Astrocyte of the hippocampus (primary cell): ENCODE measurements at places on chromosomes 6 and 20.
A peak's percentile ranks its signal among the peaks of the same experiment; 100 is the strongest.

DNA sequence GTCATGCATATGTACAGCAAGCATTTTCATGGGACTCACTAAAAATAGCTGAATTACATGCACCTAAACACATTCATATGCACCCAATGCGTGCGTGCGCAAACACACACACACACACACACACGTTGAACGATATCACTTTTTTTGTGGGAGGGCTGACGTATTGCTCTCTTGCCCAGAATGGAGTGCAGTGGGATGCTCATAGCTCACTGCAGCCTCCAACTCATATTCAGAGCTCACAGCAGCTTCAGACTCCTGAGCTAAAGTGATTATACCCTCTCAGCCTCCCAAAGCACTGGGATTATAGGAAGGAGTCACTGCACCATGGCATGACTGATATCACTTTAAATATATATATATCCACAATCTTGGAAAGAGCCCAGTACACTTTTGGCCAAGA lies 620.4 kb upstream of the MANEA start:
- DNase-seq: no peak

- DNase-seq: peak; percentile 77
These were observed 8.6 kb upstream of the BTNL2 start for GRCh38 chr6:32415521-32416019.

GRCh38 chr6:106084106-106084988 lies 1.8 kb upstream of the PRDM1 start:
- peak; percentile 83 for DNase-seq

GRCh38 chr6:112021691-112022310 lies 32.1 kb upstream of the CCN6 start:
- no peak for DNase-seq

DNA sequence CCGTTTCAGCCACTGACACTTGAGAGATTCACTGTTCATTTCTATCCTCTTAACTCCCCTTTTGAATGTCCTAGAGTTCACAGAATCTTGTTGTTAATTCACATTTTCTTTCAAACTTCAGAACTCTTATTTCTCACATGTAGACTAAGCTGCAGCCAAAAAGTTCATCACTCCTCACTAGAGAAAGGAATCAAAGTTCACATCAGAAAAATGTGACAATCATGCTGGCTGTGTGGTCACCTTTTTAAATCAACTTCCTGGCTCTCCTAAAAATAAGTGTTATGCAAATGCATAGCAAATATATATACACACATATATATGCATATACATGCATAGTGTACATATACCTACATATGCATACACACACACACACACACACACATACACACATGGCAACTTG lies 123.0 kb downstream of the CBLN4 start:
- no peak for DNase-seq

DNA sequence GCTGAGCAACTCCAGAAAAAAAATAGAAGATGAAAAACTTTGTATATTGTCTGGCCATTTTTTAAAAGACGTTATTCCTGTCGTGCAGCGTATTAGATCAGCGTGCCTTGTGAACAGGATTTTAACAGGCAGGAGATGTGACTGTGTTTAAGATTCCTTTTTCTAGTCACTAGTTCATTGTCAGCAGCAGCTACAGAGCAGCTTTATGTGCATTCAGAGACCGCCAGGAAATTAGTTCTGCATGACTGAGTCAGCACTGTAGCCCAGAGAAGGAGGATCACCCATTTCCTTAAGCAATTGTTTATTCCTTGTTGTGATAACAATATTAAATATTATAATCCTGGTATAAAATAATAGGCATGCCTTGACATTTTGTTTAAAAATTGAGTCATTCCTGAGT lies 75.4 kb upstream of the ADGRB3 start:
- DNase-seq: peak; percentile 79

- peak; percentile 72 for DNase-seq
These were observed 62.0 kb downstream of the HIVEP2 start for GRCh38 chr6:142883011-142883410.

GRCh38 chr20:54772893-54773642 lies 297.7 kb downstream of the DOK5 start:
- DNase-seq: peak; percentile 41

DNA sequence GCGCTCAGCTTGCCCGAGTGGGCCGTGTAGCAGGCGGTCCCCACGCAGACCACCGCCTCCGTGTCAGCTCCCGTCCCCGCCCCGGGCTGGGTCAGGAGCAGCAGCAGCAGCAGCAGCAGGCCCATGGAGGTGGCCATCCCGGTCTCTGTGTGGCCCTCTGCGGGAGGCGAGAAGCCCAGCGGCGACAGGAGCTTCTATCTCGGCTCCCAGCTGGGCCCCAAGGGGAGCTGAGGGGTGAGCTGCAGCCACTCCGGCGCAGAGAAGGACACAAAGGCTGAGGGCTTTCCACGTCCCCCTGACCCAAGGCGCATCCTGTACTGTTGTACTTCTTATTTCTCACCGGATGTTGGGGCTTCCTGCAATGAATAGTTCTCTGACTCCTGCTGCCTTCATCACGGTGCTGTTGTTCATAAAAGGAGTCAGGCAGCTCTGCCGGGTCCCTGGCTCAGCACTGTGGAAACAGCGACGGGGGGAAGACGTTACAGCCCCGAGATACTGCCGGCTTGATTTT lies at the start of gene CD93:
Gene CD93 (minus strand): TSS at position 269 of the 511 bp plus-strand sequence. CDS start 132 bp downstream, at position 137.
- no peak for DNase-seq

DNA sequence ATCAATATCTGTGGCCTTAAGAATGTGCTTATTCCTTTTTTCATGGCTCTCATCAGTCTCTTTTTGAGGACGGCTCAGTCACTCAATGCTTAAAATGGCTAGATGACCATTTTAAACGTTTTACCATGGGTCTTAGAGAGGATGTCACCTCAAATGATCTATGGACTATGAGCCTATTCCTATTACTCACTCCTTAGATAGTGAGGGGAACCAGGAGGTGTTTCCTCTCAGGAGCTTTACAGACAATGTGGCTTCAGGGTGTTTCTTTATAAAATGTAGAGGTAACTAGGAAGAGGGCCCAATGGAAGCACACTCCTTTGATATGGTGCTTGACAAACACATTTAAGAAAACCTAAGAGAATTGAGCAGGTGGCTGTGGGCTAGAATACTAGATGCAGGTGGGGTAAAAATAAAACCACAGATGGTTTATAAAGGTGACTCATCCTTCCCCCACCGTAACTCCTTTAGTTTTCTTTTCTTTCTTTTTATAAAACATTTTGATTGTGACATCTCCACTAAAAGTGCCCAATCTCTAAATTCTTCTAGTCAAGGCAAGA lies 1.5 kb upstream of the TMEM200A start:
- DNase-seq: no peak

DNA sequence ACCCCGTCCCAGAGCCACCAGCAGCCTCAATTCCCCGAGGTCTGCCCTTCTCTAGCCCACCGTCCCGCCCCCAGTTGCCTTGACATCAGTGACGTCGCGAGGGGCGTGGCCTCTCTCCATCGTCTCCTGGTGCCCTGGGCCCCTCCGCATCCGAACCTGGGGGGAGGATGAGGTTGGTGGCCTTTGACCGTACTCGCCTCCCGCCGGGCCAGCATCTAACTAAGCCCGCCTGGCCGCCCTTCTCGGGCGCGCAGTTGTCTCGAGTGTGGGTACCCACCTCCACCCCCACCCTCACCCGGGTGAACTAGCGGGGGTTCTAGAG lies 5.5 kb upstream of the ARMC12 start:
- peak; percentile 95 for DNase-seq

- DNase-seq: no peak
These were observed 13.3 kb downstream of the SLC22A1 start for GRCh38 chr6:160134779-160135547.

GRCh38 chr6:13848522-13849150 lies 34.3 kb upstream of the MCUR1 start:
- peak; percentile 38 for DNase-seq

GRCh38 chr6:27145731-27146455 lies 101.6 kb upstream of the PRSS16 start:
- DNase-seq: peak; percentile 87

DNA sequence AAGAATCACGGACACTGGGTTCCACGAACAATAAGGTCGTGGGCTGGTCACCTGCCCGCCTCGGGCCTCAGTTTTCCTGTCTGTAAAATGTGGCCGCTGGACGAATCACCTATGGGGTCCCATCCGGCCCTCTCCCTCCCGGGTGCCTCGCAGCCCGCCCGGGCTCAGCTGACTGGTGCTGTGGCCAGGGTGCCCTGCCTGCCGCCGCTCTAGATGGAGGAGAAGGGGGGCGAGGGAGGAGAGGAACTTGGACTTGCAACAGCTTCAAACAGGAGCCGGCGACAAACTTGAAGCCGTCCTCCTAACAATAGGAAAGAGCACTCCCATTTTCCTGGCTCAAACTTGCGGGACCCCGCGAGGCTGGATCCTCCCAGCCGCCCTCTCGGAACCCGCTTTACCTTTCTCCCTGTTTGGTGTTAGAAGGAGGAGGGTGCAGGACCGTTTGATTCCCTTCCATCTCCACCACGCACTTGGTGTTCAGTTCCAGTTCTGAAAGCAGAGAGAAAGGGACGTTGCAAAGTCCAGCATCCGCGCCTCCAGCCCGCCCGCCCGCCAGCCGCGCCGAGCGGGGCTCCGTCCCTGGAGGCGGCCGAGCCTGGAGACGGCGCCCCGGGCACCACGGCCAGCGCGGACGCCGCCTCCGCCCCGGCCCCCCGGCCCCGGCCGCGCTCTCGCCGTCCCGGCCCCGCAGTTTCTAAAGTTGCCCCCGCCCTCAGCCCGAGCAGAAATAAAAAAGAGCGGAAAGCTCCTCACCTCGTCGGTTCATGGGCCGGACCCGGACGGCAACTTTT lies 584 bp downstream of the KIF13A start:
- peak; percentile 77 for DNase-seq

DNA sequence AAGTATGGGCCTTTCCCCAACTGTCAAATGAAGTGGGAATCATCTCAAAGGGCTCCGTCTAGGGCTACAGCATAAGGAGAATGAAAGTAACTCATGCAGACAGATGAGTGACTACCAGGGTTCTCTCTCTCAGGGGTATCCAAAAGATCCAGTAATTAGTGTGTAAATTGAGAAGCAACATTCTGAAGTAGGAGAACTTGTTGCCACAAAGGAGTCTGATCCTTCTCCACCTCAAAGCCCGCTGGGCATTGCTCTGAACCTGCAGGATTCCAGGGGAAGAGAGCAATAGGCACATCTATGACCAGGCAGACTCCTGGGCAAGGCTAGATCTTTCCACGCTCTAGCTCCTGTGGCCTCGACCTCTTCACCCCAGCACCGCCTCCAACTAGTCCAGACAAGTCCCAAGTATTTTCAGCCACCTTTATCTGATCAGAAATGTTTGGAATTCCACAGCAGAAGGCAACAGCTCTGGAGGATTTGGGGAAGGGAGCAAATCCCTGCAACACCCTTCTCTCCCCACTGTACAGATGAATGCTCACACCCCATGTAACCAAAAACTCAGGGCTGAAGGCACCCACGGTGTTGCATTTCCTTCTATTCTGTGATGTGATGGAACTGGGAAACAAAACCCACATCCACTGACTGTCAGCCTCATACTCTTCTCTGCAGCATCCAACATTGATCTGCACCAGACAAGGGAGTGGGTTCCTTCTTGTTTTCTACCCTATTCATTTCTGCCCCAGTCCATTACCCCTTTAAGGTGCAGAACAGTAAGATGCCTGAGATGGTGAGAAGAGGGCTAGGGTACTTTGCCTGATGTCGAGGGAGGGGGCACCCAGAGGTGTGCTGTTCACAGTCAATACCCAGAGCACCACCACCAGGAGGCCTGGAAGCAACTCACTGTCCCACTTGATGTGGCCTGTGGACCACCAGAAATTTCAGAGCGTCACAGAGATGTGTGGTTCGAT lies 41.0 kb downstream of the COX4I2 start:
- DNase-seq: peak; percentile 72

DNA sequence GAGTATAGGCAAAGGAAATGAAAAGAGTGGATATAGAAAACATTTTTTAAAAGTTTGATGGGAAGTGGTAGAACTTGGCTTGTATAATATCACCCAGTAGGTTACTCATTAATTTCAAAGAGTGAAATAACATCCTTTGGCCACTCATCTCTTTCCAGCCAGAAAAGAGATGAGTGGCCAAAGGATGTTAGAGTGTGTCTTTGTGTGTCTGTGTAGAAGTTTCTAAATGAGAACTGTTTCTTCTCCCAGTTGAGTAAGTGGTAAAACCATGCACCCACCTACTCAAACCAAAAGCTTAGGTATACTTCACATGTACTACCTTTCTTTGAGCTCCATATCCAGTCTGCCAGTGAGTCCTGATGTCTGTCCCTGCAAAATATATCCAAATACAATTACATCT lies 47.7 kb upstream of the TMEM244 start:
- no peak for DNase-seq

DNA sequence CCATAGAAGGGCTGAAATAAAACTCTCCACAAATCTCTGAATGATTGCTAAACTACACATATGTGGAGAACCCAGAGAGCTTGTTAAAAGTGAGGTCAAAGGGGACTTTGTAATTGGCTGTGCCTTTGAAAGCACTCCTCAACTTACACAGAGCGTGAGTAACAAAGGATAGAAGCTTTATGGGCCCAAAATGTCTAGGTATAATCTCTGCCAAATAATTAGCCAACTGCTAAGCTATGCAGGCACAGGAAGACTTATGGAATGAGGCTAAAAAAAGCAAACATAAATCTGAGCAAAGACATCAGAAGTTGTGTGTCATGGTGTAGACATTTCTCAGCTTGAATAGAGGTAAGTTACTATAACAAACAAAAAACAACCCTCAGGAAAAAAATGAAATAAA lies 23.3 kb upstream of the UST start:
- DNase-seq: peak; percentile 63

GRCh38 chr20:11852811-11853210 lies 64.9 kb upstream of the BTBD3 start:
- DNase-seq: no peak

- DNase-seq: peak; percentile 93
These were observed 9.0 kb upstream of the CCN6 start for GRCh38 chr6:112044856-112045255.

- DNase-seq: peak; percentile 53
These were observed 2.9 kb downstream of the TNNC2 start for GRCh38 chr20:45823949-45824835.

- no peak for DNase-seq
These were observed 723.6 kb upstream of the FLRT3 start for GRCh38 chr20:15061061-15061430.

DNA sequence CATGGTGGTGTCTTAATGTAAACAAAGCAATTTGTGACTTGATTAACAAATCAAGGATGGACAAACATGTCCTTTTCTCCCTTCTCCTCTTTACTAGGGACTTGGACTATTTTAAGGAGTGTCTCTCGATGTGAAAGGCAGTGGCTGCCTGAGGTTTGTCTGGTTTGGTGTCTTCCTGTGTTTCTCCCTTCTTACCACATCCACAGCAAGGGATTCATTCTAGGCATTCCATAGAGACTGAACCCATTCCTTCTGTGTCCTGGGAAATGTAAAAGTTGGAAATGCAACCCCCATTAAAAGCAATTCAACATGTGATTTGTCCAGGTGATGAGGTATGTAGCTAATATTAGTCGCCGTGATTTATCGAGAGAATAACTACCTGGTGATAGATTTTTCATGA lies 15.9 kb downstream of the NRN1 start:
- no peak for DNase-seq
